ENCODE measurements at places on chromosomes 7 and 10. TPM values are rescaled to one million over a fixed set of nuclear protein-coding genes. Genes with fewer than 3 reads are reported as not detected.
A peak's percentile ranks its signal among the peaks of the same experiment; 100 is the strongest.

DNA sequence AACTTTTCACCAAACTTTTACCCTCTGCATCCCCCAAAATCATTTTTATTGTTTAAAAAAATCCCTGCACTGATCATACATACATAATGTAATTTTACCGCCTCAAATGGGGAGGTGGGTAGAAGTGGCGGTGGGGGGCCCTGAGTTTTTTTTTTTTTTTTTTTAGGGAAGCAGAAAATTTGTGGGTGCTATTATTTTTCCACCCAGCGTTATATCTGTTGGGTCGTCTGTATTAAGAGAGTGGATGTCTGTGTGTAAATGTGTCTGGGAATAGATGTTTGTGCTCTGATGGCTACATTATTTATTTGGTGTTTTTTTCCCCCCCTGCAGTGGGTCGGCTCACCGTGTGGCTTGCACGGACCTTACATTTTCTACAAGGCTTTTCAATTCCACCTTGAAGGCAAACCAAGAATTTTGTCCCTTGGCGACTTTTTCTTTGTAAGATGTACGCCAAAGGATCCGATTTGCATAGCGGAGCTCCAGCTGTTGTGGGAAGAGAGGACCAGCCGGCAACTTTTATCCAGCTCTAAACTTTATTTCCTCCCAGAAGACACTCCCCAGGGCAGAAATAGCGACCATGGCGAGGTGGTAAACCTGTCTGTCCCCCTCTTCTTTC is 438 bp downstream of the ARID5B start:
- peak; percentile 44 for DNase-seq

- no peak for DNase-seq
Observed at GRCh38 chr10:103476046-103476768, 2.8 kb downstream of the CALHM3 start.

- DNase-seq: no peak
Observed at GRCh38 chr10:20473023-20473760, 423.9 kb downstream of the NEBL start.

- no peak for DNase-seq
Observed at GRCh38 chr10:122132331-122132755, 138.8 kb upstream of the BTBD16 start.

DNA sequence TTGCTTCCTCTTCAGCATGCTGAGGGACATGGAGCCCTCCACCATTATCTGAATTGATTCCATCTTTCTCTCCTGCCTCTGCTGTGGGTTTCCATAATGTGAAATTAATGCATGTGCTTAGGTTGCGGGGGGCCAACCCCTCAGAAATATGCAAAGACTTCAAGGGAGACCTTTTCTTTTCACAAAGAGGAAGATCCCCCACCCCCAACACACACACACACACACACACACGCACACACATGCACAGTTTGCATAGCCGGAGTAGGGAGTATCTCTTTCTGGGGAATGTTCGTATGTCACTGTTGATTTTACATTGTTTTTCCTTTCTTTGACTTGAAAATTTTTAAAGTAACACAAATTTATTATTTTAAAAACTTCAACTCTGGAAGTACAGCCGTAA is 193.5 kb downstream of the MGMT start:
- no peak for DNase-seq

DNA sequence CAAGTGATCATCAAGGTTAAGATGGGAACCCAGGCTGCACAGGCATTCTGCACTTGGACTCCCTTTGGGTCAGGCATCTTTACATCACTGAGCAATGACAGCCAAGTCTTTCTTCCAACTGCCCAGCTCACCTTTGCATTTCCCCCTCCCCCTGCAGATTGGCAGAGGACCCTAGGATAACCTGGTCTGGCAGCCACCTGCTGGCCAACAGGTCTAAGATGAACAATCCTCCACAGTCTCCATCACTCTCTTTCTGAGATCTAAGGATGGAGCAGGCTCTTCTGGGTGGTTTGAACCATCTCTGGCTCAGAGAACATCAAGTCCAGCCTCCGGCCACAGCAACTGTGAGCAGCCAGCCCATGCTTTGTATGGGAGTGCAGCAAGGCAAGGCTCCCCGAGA is 75.8 kb downstream of the RAB11FIP2 start:
- no peak for DNase-seq

Gene HDAC9
- 14.7 TPM for total RNA-seq

DNA sequence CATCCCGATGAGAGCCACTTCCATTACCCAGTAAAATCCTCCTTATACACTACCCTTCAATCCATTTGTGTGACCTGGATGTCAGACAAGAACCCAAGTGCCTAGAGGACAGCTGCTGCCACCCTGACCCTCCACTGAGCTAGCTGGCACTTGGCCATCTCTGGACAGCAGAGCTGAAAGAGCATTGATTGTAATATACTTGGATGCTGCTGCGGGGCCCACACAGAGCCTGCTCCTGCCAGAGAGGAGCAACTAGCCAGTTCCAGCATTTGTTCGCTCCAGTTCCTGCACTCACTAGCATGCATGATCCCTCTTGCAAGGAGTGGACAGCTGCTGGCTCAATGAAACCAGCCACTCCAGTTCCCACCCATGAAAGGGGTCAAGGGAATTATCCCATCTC is 8.4 kb upstream of the TMEM254 start:
- no peak for DNase-seq

GRCh38 chr7:42035210-42035609 is 201.8 kb downstream of the GLI3 start:
- no peak for DNase-seq

DNA sequence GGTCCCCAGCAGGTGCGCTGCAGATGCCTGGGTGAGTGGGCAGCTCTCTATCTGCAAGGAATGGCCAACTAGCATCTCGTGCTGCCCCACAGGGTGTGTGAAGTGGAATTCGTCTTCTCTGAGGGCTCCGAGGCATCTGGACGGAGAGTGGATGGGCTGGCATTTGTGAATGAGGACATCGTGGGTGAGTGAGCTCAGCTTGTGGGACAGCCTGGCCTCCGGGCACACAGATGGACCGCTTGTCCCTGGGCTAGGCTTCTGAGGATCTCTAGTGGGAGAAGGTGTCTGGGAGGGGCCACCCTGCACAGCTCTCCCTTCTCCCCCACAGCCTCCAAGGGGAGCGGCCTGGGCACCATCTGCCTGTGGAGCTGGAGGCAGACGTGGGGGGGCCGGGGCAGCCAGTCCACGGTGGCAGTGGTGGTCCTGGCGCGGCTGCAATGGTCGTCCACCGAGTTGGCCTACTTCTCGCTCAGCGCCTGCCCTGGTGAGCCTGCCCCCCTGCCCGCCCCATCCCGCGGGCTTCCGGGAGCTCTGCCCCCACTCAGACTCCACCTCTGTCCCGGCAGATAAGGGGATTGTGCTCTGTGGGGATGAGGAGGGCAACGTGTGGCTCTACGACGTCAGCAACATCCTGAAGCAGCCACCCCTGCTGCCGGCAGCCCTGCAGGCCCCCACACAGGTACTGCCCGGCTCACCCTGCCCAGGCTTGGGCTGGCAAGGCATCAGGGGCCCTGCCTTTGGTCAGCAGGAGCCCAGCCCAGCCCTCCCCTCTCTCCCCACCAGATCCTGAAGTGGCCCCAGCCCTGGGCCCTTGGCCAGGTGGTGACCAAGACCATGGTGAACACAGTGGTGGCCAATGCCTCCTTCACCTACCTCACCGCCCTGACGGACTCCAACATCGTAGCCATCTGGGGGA is 6.3 kb downstream of the POLR2J start:
- no peak for DNase-seq

Gene NPFFR1
- total RNA-seq: 0.05 TPM

GRCh38 chr7:30424506-30424905 is 54.1 kb downstream of the NOD1 start:
- DNase-seq: no peak

Gene SPDYE2B
- total RNA-seq: not detected

Gene ST8SIA6
- total RNA-seq: 0.60 TPM

Gene SPDYE9
- not detected for total RNA-seq

DNA sequence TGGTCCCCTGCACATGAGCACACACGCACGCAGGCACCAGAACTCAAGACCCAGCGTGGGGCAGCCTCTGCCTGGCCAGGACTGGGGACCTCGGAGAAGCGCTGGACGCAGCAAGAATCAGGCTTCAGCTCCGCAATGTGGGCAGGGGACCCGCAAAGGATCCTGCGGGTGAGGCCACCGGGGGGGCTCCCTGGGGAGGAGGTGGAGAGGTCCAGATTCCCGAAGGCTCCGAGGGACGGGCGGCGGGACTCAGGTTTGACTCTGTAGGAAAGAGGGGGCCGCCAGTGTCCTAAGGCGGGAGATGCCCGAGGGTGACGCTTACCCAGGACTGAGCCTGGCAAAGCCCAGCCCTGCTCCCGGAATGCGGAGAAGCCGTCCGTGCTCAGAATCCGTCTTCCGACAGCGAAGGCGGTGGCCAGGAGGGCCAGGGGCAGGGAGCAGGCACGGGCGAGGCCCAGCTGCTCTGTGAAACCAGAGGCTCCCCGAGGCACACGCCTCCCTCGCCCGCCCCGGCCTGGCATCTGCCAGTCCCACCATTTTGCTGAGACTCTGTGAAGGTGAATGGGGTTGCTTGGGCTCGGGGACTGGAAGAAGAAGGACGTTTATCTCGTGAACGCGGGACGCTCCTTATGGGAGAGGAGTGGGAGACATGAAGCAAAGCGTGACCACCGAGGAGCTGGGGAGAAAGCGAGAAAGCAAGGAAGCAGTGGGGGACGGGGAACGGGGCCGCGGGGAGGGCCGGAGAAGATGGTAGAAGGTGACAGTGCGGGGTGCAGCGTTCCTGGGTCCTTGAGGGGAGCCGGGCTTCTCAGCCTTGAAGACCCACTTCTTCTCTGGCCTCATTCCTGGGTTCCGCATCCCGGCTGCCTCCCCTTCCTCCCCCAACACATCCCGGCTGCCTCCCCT is 489.2 kb downstream of the PTPRN2 start:
- no peak for DNase-seq

DNA sequence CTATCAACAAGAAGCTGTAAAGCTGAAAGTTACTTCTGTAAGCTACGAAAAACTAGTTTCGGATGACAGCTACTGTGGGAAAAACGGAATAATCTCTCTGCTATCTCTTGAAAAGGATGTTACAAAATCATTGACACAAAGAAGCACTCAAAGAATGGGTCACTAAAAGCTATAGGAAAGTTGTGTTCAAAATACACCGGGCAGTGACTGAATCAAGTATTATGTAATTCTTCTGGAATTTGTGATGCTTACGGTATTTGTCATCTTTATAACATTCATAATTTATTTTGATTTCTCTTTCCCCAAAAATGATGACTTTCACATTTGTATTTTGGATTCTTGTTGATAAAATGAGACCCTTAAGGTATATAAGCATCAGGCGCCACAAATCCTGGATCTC is 112.1 kb upstream of the KLF6 start:
- no peak for DNase-seq

DNA sequence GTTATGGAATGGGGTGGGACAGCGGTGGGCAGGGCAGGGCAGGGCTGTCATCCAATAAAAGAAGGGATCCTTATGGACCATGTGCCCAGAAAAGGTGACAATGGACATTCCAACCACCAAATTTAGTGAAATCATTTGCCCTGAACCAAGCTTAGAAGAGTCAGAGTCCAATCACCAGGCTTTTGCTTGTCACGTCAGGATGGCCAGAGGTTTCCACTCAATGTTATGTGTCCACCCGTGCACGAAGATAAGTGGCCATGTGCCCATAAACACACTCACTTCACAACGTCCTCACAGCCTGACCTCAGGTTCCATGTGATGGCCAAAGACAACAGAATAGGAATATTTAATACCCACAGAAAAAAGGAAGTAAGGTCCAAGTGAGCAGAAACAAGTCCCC is 36.6 kb upstream of the PLPP4 start:
- no peak for DNase-seq

Gene C10orf71
- not detected for total RNA-seq

Gene DNAJB9
- total RNA-seq: 13.3 TPM

- DNase-seq: no peak
Observed at GRCh38 chr7:2357165-2357564, 2.5 kb downstream of the EIF3B start.

DNA sequence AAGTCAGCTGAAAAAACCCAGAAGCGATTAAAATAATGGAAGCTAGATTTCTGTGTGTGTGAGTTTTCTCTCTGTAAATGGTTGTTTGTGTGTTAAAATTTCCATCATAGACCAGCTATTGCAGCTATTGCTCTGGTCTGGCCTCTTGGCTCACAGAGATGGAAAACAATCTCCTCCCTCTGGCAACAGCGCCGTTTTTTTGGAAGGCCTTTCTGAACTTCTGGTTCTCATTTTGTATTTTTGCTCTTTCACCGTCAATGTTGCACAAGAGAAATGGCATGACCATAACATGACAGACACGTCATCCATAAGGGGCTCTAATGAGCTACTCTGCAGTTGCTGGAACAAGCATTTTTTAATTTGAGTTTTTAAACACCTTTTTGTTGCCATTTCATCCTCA is 91.0 kb downstream of the CUBN start:
- DNase-seq: no peak

Gene MYO1G
- total RNA-seq: 0.24 TPM

DNA sequence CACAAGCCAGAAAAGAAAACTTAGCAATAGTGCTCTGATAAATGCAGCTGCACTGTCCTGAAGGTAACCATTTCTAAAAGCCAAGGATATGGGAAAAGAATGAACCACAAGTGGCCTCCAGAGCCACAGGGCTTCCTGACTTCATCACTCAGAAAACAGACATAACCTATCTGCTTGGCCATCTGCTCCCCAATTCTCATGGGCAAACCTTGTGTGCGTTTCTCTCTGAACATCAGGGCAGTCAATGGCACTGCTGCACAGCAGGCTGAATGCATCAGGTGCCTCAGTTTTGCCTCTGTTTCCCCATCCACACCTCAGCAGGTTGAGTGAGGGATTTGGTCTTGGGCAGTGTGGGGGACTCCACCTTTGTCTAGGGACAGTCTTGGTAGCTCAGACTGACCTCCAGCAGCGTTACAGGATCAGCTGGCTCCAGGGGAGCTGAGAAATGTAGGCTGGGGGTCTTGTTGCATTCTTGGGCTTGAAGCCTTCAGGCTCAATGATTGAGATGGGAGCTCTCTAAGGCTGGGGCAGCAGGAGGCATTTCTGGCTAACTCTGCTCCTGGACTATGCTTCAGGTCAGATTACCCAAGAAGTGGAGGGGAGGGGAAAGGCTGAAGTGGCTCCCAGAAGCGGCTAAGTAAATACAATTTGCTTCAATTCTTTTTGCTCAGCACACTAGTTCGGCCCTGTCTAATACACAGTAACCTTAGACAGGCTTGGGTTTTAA is 23.6 kb upstream of the PDLIM1 start:
- DNase-seq: no peak
